Gastroesophageal sphincter (tissue), 4 donors: ENCODE measurements at places on chromosomes 1 and 21. TPM values are rescaled to one million over a fixed set of nuclear protein-coding genes. Genes with fewer than 3 reads are reported as not detected.

AUNIP gene
- total RNA-seq: not detected

TEDDM1 gene
- total RNA-seq: not detected

HSD11B1 gene
- total RNA-seq: 5.3 TPM

NOTCH2 gene
- 150 TPM for total RNA-seq

VWA1 gene
- total RNA-seq: 59.8 TPM

MAP3K6 gene
- 48.4 TPM for total RNA-seq

CFAP298 gene
- total RNA-seq: 28.2 TPM

AADACL3 gene
- total RNA-seq: not detected

VAV3 gene
- total RNA-seq: 4.7 TPM

CZIB gene
- total RNA-seq: 103 TPM

NEK7 gene
- 248 TPM for total RNA-seq

CD5L gene
- not detected for total RNA-seq

AGO3 gene
- 34.1 TPM for total RNA-seq

OR2T33 gene
- total RNA-seq: not detected

SIK1 gene
- 1.4 TPM for total RNA-seq

AMIGO1 gene
- 10.9 TPM for total RNA-seq

- ATAC-seq: no peak
Observed at GRCh38 chr1:97077221-97077620, 355.6 kb downstream of the PTBP2 start.

GRCh38 chr1:88780485-88780884, 96.4 kb downstream of the PKN2 start:
- no peak for ATAC-seq

GRCh38 chr1:66401244-66401643, 132.7 kb upstream of the SGIP1 start:
- no peak for ATAC-seq

DNA sequence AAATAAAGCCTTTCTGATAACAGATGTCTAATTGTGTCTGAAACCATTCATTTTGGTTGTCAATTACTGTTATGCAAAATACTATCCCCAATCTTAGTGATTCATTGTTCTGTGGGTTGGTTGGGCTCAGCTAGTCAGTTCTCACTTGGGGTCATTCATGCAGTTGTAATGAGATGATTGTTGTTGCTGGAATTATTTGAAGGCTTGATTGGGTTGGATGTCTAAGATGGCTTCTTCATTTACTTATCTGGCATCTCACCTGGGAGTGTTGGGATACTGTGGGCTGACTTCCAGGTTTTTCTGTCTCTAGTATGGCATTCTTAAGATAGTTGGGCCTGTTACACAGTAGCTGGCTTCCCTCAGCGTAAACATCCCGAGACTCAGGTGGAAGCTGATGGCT, 217.8 kb upstream of the B3GALT2 start:
- no peak for ATAC-seq

- no peak for ATAC-seq
Observed at GRCh38 chr1:198892065-198892464, 253.2 kb downstream of the PTPRC start.

- ATAC-seq: no peak
Observed at GRCh38 chr1:33149453-33150190, 32.2 kb downstream of the TRIM62 start.

DNA sequence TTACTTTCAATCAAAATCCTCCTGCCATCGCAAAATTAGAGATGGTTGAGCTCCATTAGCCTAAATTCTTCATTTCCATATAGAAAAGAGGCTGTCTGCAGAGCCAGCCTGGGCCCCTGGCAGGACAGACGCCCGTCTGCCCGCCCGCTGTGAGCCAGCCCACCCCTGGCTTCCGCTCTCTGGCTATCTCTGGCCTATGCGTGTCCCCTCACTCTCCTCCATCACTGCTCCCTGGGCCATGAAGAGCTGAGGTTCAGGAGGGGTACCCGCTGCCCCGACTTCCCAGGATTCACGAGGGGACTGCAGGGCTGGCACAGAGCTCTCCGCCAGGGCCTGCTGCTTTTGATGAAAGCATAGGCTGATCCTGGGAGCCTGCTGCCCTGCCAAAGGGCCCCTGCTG, 117.6 kb downstream of the CASZ1 start:
- no peak for ATAC-seq

DNA sequence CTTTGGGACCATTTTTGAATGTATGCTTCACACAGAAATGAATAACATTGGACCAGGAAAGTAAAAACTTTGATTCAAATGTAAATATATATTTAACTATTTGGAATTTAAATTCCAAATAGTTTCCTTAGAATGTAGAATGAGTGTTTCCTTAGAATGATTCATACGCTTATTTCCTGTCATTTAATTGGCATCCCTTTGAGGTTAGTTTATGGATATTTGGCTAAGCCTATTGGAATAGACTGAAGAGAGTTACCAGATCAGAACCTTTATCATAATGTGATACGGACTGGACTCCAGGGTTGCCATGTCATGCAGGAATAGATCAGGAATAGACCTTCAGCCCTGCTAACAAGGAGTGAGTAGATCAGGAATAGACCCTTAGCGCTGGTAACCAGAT, 133.1 kb downstream of the TNNI3K start:
- ATAC-seq: no peak

DNA sequence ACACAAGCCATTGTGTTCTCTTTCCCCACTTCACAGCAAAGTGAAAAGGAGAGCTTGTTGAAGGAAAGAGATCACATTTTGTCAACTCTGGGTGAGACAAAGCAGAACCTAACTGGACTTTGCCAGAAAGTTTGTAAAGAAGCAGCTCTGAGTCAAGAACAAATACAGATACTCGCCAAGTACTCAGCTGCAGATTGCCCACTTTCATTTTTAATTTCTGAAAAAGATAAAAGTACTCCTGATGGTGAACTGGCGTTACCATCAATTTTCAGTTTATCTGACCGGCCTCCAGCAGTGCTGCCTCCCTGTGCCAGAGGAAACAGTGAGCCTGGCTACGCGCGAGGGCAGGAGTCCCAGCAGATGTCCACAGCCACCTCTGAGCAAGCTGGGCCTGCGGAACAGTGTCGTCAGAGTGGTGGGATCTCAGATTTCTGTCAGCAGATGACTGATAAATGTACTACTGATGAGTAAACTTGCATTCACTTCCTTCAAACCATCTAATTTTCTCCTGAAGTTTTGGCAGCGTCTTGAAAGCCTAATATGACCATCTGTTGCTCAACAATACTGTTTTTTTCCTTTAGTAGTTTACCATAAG, 43.7 kb downstream of the BACH1 start:
- ATAC-seq: peak; percentile 89

DNA sequence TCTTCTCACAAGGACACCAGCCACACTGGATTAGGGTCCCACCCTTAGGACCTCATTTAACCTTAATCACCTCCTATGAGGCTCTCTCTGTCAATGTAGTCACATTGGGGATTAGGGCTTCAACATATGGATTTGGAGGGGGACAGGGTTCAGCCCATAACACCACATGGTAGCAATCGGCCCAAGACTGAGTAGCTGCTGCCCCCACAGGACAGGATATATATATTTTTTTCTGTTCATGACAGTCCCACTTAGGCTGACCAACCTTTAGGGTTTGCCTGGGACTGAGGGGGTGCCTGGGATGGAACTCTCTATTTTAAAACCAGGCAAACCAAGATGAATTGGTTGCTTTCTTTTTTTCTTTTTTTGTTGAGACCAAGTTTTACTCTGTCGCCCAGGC, 8.2 kb upstream of the ACTL8 start:
- ATAC-seq: no peak

GRCh38 chr1:21816602-21817302, 4.7 kb downstream of the LDLRAD2 start:
- ATAC-seq: no peak

DNA sequence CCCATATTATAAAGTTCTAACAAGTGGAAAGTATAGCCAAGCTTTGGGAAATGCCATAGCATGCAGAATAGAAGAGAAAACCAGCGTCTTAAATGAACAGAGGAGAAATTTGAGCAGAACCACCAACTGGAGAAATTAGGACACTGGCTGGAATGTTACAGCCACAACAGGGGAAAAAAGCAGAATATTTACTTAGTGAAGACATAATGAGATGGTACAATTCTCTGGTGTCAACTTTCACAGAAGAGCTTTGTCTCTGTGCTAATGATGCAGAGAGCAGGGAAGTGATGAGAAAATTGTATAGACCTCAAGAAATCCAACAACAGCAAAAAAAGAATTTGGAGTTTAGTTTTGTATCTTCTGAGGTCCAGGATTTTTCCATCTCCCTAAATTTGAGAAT, 249.7 kb downstream of the KIF26B start:
- no peak for ATAC-seq

GRCh38 chr1:33032126-33032869, 4.4 kb downstream of the AK2 start:
- no peak for ATAC-seq

DNA sequence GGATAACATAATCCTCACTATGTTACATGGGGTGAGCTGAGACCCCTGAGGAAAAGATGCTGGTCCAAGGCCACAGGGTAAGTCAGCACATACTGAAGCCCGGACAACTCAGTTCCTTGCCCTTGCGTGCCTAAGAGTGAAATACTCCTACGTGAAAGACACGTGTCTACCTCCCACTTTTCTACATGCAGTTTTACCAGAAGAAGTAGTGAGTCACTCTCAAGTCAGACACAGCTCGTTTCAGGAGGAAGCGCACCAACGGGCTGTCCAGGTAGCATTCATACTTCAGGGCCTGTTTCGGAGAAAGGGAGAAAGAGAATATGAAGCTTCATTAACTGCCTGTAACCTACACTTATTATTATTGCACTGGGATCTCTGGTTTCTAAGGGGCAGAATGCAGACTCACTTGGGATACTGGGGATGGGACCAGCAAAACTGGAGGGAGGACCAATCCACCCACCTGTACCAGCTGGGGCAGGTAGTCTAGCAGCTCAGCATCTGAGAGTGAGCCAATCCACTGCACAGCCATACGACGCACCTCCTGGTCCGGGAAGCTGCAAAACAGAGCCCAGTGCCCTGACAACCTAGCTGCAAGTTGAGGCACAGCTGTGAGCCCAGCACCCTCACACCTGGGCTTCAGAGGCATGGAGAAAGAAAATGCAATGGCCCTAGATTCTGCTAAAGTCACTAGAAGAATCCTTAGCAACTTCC, 32.4 kb upstream of the PPP1R15B start:
- ATAC-seq: no peak

DNA sequence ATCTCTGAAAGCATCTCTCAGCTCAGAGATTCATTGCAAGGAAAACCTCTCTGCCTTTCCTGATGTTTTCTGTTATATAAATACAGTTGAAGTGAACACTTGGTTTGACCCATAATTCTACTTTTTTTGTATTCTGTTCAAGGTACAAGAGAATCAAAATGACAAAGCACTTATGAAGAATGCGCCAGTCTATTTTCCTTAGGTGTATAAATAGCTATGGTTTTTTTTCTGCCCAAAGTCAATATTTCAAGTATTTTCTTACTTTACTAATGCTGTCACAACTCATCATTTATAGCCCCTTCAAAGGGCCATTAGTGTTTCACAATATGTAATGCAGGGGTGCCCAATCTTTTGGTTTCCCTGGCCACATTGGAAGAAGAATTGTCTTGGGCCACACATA, 142.5 kb upstream of the C1orf105 start:
- no peak for ATAC-seq

GRCh38 chr1:56174176-56174885, 405.0 kb downstream of the PLPP3 start:
- no peak for ATAC-seq

DNA sequence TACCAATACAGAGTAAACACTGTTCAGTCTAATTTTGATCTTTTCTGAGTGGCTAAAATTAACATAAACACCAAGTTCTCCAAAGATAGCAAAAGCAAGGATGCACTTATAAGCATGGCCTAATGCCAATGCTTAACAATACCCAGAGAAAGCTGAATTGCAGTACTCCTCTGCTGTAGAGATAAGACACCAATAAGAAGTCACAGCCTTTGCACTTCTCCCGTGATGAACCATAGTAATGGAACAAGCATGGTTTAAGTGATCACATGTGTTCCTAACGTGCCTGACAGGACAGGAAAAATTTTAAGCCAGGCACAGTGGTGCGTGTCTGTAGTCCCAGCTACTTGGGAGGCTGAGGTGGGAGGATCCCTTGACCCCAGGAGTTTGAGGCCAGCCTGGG, 5.6 kb downstream of the PRDX1 start:
- ATAC-seq: no peak

DNA sequence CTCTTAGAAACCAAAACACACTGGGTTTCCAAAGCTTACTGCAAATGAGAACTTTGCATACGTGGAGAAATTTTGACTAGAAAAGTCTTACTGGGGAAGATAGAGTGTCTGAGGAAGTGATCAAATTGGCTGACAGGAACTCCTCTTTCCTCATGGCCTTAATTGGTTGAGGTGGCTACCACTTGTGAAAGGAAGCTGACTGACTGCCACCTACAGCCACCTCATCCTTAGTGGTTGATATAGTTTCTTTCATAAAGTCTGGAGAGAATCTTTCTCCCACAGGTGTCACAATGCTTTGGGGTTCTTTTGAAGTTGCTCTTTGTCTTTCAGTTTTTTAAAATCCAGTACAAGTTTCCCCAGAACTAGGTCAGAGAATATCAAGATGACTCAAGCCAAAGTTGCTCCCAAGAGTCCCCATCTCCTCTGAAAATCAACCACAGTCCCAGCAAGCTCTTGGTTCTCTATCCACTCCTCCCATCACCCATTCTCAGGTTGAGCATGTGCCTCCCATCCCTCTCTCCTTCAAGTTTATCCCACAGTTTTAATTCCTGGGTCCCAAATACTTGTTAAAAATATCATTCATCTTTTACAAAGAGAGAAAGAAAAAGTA, 43.3 kb downstream of the GPR88 start:
- no peak for ATAC-seq

DNA sequence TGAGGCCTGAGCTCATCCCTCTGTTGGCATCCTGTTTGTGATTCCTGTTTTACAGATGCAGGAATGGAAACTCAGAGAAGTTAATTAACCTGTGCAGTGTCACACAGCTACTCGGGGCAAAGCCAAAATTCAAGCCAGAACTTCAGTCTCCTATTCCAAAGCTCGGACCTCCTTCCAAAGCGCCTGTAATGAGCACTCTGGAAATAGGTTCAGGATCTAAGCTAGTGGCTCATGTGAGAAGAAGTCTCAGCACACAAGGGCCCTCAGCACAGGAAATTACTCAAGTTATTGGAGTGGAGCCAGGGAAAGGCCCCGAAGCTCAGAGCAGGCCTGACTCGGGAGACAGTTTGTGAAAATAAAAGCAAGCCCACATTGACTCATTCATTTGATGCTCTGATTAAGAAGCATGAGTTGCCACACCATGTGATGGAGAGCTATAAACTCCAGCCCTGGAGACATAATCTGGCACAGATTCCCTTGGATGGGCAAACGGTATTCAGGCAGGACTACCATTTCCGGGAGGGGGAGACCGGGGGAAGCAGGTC, 50.6 kb upstream of the LYST start:
- peak; percentile 94 for ATAC-seq

DNA sequence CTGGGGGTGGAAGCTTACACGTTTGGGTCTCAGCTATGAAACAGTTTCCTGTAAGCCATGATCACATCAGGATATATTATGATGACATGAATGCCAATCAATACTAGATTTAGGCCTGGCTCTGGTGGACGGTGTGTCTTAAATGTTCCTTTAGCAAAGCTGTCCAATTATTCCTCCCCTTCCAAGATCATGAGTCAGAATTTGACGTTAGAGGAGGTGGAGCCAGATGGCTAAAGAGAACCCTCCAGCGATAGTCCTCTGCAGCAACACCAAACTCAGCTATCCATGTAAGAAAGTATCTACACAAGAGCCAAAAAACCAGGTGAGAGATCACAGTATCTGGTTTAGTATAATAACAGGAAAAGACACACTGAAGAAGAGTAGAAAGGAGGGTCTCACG, 47.8 kb downstream of the PACC1 start:
- ATAC-seq: peak; percentile 38
